KBM-7 (cell line): ENCODE measurements at places on chromosomes 16 and 17.
A peak's percentile ranks its signal among the peaks of the same experiment; 100 is the strongest.

- no peak for DNase-seq
Measured at GRCh38 chr17:64401941-64402340, 11.3 kb upstream of the PECAM1 start.

DNA sequence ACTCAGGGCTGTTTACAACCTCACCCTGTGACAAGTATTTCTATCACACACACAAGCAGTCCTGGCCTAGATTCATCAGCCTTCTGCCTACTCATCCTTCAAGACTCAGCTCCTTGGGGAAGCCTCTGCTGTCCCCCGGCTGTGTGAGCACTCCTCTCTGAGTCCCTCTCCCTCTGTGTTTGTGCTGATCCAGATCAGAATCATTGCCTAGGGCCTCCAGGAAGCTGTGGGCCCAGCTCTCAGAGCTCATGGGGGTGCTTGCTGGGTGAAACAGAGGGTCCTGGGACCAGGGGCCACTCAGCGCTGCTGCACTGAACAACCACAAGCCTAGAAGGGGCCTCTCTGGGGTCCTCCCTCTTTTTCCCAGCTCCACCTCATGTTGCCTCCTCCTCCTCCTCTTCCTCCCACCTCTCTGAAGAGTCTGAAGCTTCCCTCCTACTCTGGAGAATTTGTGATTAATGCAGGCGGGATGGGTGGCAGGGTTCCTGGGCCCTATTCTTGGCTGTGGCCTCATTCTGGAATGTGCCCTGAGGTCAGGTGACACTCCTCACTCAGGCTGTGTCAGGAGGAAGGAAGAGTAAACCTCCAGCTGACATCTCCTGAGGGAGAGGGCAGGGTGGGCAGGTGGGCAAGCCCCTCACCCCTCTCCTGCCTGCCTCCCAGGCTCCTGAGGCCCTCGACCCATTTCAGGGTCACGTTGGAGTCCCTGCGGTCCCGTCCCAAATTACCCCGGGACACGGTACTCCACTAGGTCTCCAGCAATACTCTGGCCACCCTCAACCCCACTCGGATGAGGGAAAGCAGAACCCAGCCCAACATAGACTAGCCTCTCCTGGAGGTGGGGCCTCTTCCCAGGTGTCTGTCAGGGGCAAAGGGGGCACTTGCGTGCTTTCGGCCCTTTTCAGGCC lies 10.1 kb downstream of the WFIKKN2 start:
- no peak for DNase-seq

GRCh38 chr16:79288066-79288465 lies 312.5 kb downstream of the MAF start:
- DNase-seq = no peak

DNA sequence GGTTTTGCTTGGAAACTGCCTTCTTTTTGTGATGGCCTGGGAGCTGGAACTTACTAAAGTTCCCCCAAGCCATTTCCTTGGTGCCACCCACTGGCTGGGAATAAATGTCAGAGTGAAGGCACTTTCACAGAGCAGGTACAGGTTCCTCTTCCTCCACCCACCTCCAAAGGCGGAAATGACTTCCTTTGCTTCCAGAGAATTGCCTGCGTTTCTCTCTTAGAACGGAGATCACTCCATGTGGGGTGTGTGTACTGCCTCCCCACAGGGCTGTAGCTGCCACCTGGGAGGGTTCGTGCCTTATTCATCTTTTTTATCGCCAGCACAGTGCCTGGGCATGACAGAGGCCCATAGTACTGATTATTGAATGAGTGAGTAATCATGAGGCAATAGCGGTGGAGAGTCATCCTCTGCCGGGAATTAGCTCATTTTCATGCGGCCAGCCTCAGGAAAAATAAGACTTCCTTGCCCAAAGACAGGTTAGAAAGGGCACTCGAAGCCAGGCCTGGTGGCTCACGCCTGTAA lies 32.2 kb upstream of the HAS3 start:
- DNase-seq = no peak

GRCh38 chr17:10521949-10522348 lies 3.6 kb upstream of the MYH1 start:
- no peak for DNase-seq

DNA sequence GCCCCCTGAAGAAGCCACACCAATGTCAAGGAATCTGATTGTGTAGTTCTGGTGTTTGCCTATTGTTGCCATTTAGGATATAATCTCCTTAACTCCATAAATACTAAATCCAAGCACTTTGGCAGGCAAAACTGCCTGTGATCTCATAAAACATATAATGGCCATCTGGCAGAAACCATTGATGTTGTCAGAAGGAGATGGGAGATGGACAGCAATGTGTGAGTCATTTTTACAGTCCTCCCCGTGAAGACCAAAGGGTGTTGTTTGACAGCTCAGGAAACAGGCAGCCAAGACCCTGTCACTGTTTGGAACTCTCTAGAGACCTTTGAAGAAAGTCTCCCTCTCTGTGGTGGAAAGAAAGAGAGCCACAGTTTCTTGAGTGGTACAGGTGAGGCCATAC lies 454.1 kb downstream of the HS3ST3B1 start:
- no peak for DNase-seq

DNA sequence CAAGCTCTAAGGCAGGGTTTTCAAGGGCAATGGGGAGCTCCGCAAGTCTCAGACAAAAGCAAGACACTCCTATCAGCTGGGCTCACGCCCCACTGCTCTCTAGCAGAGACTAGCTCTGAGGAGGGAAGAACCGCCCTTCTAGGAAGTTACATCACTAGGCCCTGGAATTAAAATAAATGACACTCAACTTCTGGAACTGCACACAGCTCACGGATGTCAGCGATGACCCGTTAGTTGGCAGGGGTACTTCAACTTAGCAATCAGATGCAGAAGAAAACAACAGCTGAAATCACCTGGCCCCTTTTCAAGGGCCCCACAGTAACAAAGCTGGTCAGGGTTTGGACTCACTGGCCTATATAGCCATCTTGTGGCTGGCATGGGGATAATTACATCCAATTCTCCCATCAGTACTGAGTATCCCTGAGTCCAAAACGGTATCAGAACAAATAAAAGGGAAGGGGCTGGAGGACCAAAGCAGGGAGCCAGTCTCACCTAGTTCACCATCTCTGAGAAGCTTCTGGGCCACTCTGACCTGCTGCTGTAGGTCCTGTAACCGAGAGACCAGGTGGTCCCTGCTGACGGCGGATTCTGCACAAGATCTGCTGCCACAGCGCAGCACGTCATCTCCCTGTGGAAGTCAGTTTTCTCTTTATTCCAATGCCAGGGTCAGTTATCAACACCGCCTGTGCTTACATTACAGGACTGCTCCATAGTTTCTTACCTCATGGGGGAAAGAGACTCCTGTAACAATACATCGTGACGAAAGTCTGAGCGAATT lies 22.2 kb downstream of the SERPINF1 start:
- DNase-seq = peak; percentile 55

GRCh38 chr16:81238296-81239011 lies at the start of gene BCO1:
TSS of gene BCO1 (plus strand) at chr16:81238689. CDS start at chr16:81238909, 220 bp downstream.
- no peak for DNase-seq

DNA sequence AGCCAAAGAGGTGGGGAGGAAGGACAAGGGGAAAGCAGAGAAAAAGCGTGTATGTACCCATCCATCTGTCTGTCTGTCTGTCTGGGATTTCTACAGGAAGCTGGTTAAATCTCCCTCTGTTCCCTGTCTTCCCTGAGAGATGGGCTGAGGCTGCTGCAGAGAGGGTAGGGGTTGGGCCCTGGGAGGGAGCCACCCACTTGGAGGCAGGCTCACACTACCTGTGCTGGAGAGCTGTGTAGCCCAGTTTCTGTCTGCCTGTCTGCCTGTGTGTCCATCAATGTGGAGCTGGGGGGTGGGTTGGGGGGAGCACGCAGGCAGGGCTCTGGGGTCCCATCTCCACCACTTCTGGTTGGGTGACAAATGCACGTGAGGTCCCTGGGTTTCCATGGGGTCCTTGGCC lies 18.6 kb upstream of the C17orf113 start:
- DNase-seq = no peak

GRCh38 chr16:54847207-54847606 lies 83.5 kb upstream of the IRX5 start:
- no peak for DNase-seq

GRCh38 chr16:9840761-9841665 lies 341.2 kb downstream of the GRIN2A start:
- DNase-seq = no peak

DNA sequence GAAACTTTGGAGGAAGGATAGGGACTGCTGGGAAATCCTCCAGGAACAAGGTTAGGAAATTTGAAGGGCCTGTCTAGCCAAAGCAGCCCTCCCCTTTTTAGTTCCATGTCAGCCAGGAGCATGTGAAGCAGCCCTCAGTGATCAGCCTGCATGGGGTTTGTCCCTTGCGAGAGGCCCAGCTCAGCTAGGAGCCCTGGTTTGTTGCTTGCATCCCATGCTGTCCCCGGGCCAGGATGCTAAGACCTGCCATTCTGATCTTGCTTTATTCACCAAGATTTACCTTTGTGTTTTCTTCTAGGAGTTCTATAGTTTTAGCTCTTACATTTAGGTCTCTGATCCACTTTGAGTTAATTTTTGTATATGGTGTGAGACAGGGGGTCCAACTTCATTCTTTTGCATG lies 27.6 kb downstream of the CLUAP1 start:
- DNase-seq = no peak
